ENCODE measurements at places on chromosomes 7 and 10.

- DNase-seq: no peak
Observed at GRCh38 chr10:123835575-123835974, 56.0 kb downstream of the CPXM2 start.

GRCh38 chr10:130230036-130230435 is 93.8 kb downstream of the GLRX3 start:
- no peak for DNase-seq

DNA sequence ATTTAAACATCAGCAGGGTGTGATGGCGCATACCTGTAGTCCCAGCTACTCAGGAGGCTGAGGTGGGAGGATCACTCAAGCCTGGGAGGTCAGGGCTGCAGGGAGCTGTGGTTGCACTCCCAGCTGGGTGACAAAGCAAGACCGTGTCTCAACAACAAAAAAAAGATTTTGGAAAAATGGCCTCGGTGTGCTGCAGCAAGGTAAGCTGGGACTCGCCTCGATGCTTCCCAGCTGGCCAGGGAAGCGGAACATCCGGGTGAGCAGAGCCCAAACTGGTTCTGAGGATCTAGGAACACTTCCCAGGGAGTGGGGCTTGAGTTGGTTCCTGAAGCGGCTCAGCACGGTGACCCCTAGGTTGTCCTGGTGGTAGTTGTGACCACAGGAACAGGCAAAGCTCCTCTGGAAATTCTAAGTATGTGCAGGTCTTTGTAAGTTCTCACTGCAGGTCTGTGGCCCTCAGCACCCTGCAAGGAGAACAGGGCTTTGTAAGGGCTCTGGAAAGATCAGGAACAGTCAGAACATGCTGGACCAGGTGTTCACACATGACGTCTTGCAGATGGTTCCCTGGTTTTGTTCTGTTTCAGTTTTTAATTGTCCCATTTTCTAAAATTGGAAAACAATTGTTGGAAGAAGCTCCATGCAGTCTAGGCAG is 38.6 kb upstream of the ZMIZ2 start:
- DNase-seq: no peak

DNA sequence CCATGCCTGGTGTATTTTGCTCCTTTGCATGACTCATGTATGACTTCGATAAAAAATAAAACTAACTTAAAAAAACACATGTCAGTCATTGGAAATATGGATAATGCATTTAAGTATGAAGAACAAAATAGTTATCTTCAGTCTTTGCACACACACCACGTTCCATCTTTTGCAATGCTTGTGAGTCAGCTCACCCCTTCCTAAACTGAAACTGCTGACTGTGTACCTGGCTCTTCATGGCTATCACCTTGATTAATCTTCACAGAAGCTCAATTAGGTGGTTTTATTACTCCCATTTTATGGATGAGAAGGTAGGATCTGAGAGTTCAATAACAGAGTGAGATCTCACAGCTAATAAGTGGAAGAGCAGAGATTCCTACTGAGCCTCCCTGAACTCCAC is 79.5 kb downstream of the CARD11 start:
- no peak for DNase-seq

DNA sequence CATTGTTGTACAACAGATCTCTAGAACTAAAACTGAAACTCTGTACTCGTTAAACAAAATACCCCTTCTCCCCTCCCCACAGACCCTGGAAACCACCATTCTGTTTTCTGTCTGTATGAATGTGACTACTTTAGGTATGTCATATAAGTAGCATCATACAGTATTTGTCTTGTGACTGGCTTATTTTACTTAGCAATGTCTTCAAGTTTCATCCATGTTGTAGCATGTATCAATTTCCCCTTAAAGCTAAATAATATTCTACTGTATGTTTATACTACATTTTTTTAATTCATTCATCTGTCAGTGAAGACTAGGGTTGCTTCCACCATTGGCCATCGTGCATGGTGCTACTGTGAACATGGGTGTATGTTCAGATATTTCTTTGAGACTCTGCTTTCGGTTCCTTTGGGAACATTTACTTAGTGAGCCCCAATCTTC is 71.2 kb upstream of the RPA3 start:
- DNase-seq: no peak

DNA sequence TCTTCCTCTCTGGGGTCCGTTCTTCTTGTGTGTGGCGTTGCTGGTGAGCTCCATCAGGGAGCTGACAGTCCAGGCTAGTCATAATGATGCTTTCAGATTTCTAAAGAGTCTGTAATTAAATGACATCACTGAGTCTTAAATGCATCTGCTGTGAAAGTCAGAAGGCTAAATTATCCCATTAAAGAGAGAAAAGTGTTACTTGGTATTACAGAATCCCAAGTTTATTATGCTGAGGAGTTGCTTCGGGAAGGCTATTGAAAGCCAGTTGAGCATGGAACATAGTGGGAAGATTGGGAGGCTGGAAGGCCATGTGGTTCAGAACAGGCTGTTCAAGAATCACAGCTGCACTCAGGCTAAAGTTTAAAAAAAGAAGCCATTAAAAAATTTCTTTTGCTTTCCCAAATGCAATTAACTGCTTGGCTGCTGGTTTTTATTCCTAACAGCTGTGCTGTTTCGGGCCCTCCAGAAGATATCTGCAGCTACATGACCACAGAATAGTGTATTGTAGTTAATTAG is 342.6 kb upstream of the LRGUK start:
- DNase-seq: no peak
